Ovary (tissue), 10 donors: ENCODE measurements at places on chromosomes 1 and 21. TPM values are rescaled to one million over a fixed set of nuclear protein-coding genes. Genes with fewer than 3 reads are reported as not detected.

Gene EXO1
- 0.12 TPM for total RNA-seq

Gene KANK4
- total RNA-seq: 0.10 TPM

Gene MAP10
- total RNA-seq: 2.4 TPM

Gene CLCA1
- 1.5 TPM for total RNA-seq

DNA sequence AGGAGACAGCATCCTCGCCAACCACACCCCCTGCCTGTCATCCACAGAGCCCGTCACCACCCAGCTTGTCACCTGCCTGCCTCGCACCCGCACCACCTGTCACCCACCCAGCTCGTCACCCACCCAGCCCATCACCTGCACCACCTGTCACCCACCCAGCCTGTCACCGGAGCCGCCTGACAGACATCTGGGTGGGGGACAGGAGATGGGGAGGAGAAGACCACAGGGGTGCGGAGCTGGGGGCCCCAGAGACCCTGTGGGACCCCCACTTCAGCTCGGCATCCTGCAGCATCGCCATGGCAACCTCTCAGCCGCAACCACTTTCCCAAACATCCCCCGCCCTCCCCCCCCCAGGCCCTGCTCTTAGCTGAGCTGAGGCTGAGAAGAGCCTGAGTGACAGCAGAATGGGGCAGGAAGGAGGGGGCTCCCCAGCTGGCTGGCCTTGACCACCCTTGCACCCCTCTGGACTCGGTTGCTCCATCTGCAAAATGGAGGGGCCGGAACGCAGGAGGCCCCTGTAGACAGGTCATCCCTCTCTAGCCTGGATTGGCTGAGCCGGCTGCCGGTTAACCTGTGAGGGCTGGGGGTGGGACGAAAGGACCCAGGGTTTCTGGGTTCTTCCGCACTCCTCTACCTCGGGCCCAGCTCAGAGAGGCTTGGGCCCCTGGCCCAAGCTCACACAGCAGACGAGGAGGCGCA is 11.6 kb downstream of the AHDC1 start:
- H3K27me3 ChIP-seq: no peaks in the 10 kb centered on the region
- H3K36me3 ChIP-seq: no peaks in the 10 kb centered on the region
- peaks cover 75% of the 10 kb centered on the region for H3K4me1 ChIP-seq
- peak overlapping the region; percentile 71 for H3K27ac ChIP-seq
- DNase-seq: no peak

Gene GFI1
- total RNA-seq: 0.30 TPM

GRCh38 chr1:242586360-242586680 is 61.8 kb upstream of the PLD5 start:
- H3K4me1 ChIP-seq: no peaks in the 10 kb centered on the region
- no peak overlapping the region for H3K4me3 ChIP-seq
- H3K27me3 ChIP-seq: no peaks in the 10 kb centered on the region
- no peak overlapping the region for H3K27ac ChIP-seq
- DNase-seq: no peak
- H3K36me3 ChIP-seq: no peaks in the 10 kb centered on the region

- no peak overlapping the region for H3K27ac ChIP-seq
- no peaks in the 10 kb centered on the region for H3K27me3 ChIP-seq
- no peaks in the 10 kb centered on the region for H3K36me3 ChIP-seq
- H3K4me3 ChIP-seq: no peak overlapping the region
These were observed 24.1 kb downstream of the CEPT1 start for GRCh38 chr1:111164151-111164550.

Gene NPL
- 4.2 TPM for total RNA-seq

DNA sequence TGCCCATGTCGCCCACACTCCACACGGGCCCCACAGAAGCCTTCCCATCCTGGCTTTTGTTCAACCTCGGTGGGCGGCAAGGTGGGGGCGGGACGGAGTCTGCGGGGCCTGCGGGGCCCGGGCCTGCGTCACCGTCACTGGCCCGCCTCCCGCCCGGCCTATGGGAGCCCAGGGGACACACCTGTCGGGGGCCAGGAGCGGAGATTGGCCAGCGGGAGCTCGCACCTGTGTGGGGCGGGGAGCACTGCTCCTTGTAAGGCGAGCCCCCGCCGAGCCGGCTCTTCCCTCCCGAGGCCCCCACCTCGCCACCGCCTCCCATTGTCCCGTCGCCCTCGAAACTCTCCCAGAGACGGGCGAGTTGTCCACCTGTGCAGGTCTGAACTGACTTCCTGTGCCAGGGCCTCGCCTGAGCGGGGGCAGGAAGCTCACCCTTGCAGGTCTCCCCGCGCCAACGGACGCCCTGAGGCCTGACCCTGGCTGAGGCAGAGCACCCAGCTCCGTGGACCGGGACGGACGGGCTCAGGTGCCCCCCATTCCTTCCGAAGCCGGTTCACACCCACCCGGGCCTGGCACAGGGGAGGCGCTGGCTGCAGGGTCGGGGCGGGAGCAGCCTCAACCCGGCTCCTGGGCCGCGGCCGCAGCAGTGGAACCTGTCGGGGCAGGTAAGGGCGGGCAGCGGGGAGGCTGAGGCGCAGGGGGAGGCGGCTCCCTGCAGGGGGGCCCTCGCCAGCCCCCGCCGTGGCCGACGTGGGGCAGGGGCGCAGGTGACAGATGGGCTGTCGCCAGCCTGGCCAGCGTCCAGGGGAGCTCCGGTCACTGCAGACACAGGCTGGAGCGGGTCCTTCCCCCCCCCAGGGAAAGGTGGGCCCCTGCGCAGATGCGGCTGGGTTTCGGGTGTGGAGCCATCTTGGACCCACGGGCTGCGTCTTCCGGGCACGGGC is 10.8 kb upstream of the TTLL10 start:
- H3K4me1 ChIP-seq: peaks cover 5% of the 10 kb centered on the region
- no peak for DNase-seq
- no peaks in the 10 kb centered on the region for H3K36me3 ChIP-seq
- H3K27ac ChIP-seq: no peak overlapping the region
- H3K4me3 ChIP-seq: peak overlapping the region; percentile 24

DNA sequence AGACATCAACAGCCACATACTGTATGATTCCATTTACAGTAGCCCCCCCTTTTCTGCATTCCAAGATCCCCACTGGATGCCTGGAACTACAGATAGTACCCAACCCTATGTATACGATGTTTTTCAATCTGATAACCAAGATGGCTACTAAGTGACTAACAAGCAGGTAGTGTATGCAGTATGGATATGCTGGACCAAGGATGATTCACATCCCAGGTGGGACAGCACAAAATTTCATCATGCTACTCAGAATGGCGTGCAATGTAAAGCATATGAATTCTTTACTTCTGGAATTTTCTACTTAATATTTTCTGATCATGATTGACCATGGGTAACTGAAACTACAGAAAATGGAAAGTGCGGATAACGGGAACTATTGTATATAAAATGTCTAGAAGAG is 30.0 kb upstream of the MRPS6 start:
- no peak for DNase-seq
- no peaks in the 10 kb centered on the region for H3K36me3 ChIP-seq
- H3K4me1 ChIP-seq: no peaks in the 10 kb centered on the region
- H3K27ac ChIP-seq: no peak overlapping the region
- H3K27me3 ChIP-seq: no peaks in the 10 kb centered on the region
- no peak overlapping the region for H3K4me3 ChIP-seq

DNA sequence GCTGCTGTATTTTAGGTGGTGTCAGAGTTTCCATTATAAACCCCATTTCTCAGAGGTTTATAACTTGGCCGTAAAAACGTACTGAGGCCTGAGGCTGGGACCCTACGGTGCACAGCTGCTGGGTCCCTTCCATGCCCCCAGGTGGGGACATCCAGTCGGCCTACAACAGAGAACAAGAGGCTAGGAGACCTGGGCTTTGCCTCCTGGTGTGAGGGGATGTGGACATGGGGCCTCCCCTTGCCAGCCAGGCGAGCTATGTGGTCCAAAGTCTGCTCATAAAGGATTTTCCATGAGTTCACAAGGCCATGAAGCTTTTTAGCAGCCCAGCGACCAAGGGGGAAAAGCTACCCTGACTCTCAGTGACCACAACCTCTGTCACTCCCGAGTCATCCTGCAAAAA is 261.5 kb upstream of the VAMP3 start:
- no peak overlapping the region for H3K4me3 ChIP-seq
- H3K36me3 ChIP-seq: no peaks in the 10 kb centered on the region
- no peak for DNase-seq
- H3K4me1 ChIP-seq: peaks cover 8% of the 10 kb centered on the region

GRCh38 chr1:232437510-232437909 is 192.4 kb downstream of the SIPA1L2 start:
- no peaks in the 10 kb centered on the region for H3K36me3 ChIP-seq
- H3K27me3 ChIP-seq: no peaks in the 10 kb centered on the region
- peaks cover 5% of the 10 kb centered on the region for H3K4me1 ChIP-seq
- DNase-seq: no peak
- no peak overlapping the region for H3K4me3 ChIP-seq

GRCh38 chr1:55300975-55301374 is 85.8 kb upstream of the USP24 start:
- no peaks in the 10 kb centered on the region for H3K4me1 ChIP-seq
- no peaks in the 10 kb centered on the region for H3K36me3 ChIP-seq
- H3K4me3 ChIP-seq: no peak overlapping the region
- H3K27me3 ChIP-seq: no peaks in the 10 kb centered on the region
- no peak overlapping the region for H3K27ac ChIP-seq
- DNase-seq: no peak

DNA sequence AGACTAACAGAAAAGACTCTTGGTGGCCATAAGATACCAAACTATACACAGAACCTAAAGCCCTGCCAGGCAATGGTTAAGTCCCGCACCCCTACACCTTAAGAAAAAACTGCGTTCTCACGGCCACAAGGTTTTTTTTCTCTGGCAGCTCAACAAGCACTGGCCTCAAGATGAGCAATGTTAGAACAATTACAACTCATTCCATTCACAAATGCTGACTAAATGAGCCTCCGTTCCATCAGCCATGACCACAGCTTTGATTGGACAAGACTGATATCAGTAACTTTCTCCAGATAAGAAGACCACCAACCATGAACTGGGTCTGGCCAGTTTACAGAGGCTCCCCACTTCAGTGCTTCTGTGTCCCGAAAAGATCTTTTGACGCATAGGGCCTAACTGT is 31.9 kb downstream of the SEC16B start:
- no peak overlapping the region for H3K4me3 ChIP-seq
- H3K27me3 ChIP-seq: no peaks in the 10 kb centered on the region
- no peak overlapping the region for H3K27ac ChIP-seq
- no peaks in the 10 kb centered on the region for H3K36me3 ChIP-seq
- DNase-seq: no peak
- no peaks in the 10 kb centered on the region for H3K4me1 ChIP-seq

DNA sequence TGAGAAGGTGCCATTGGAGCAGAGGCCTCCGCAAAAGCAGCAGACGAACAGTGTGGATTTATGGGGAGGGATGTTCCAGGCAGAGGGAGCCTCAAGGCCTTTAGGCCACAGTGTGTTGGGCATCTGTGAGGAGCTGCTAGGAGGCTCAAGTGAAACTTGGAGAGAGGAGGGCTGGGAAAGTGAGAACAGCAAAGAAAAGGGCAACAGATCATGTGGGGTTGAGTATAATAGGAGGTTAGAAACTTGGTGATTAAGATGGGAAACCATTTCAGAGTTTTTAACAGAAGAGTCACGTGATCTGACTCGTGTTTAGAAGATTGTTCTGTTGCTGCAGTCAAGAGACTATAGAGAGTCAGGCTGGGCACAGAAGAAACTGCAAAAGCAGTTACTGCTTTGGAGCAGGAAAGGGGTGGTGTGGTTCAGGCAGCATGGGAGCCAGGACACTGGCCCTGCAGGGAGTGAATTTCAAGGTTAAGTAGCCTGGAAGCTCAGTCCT is 277.0 kb downstream of the DISC1 start:
- H3K27me3 ChIP-seq: no peaks in the 10 kb centered on the region
- H3K4me1 ChIP-seq: no peaks in the 10 kb centered on the region
- no peak for DNase-seq
- no peak overlapping the region for H3K27ac ChIP-seq
- H3K36me3 ChIP-seq: no peaks in the 10 kb centered on the region

GRCh38 chr1:116373431-116374352 is 648 bp downstream of the ATP1A1 start:
- H3K4me3 ChIP-seq: peak overlapping the region; percentile 98
- peak overlapping the region; percentile 88 for H3K27ac ChIP-seq
- no peaks in the 10 kb centered on the region for H3K27me3 ChIP-seq
- H3K36me3 ChIP-seq: no peaks in the 10 kb centered on the region
- peak; percentile 46 for DNase-seq

GRCh38 chr1:101283443-101283842 is 46.6 kb downstream of the S1PR1 start:
- no peak for DNase-seq
- H3K27ac ChIP-seq: no peak overlapping the region
- H3K4me3 ChIP-seq: no peak overlapping the region
- H3K4me1 ChIP-seq: no peaks in the 10 kb centered on the region
- H3K36me3 ChIP-seq: no peaks in the 10 kb centered on the region

- no peaks in the 10 kb centered on the region for H3K4me1 ChIP-seq
- no peak overlapping the region for H3K27ac ChIP-seq
- DNase-seq: no peak
- H3K27me3 ChIP-seq: no peaks in the 10 kb centered on the region
These were observed 301.0 kb downstream of the RWDD3 start for GRCh38 chr1:95534985-95535384.

Gene OSBPL9
- total RNA-seq: 72.0 TPM

DNA sequence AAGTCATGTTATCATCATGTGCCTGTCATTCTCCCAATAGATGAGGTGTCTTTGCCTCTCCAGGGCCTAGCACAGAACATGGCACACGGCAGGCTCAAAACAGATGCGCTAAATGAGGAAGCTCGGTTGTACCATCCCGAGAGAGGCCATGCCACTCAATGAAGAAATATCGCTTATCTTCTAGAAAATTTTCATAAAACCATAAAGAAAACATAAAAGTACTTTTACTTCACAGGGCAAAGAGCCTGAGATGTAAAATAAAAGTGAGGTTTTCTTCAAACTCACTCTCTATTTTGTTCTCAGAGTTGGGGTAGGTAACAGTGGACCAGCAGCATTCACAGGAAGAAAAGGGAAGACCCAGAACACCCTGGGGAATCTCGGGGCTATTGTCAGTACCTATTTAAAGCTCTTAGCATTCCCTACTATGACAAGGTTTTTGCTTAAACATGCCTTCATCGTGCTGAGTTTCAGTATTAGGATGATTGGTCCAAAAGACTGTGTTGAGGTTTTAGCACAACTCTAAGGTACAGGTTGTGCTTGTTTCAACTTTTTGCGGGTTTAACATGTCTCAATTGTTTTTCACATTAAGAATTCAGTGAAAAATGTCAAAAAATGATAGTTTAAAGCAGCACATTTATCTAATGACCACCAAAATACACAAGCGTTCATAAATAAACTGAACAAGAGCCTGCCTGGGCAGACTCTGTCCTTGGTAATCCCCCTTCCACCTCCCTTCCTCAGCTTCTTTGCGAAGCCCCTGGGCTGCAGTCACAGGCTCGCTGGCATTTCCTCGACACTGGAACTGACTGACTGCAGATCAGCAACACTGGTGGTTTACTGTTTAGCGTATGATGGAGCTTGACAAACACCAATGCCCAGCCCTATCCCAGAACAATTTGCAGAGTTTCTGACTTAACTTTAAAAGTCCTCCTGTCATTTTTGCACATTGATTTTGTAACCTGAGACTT is 55.6 kb downstream of the COQ8A start:
- DNase-seq: no peak
- H3K4me3 ChIP-seq: no peak overlapping the region
- H3K27me3 ChIP-seq: no peaks in the 10 kb centered on the region
- H3K27ac ChIP-seq: no peak overlapping the region
- H3K4me1 ChIP-seq: peaks cover under 1% of the 10 kb centered on the region

GRCh38 chr1:227542153-227543120 is 20.9 kb upstream of the ZNF678 start:
- H3K27ac ChIP-seq: peak overlapping the region; percentile 65
- no peaks in the 10 kb centered on the region for H3K36me3 ChIP-seq
- H3K4me1 ChIP-seq: peaks cover 7% of the 10 kb centered on the region
- DNase-seq: peak; percentile 81
- H3K27me3 ChIP-seq: no peaks in the 10 kb centered on the region

GRCh38 chr1:11448373-11449099 is 30.4 kb upstream of the DISP3 start:
- no peak for DNase-seq
- no peaks in the 10 kb centered on the region for H3K27me3 ChIP-seq
- H3K27ac ChIP-seq: no peak overlapping the region
- no peaks in the 10 kb centered on the region for H3K36me3 ChIP-seq
- no peak overlapping the region for H3K4me3 ChIP-seq
- no peaks in the 10 kb centered on the region for H3K4me1 ChIP-seq
